Endodermal cell (in vitro differentiated cells): ENCODE measurements at places on chromosomes 1 and 21.
A peak's percentile ranks its signal among the peaks of the same experiment; 100 is the strongest.

DNA sequence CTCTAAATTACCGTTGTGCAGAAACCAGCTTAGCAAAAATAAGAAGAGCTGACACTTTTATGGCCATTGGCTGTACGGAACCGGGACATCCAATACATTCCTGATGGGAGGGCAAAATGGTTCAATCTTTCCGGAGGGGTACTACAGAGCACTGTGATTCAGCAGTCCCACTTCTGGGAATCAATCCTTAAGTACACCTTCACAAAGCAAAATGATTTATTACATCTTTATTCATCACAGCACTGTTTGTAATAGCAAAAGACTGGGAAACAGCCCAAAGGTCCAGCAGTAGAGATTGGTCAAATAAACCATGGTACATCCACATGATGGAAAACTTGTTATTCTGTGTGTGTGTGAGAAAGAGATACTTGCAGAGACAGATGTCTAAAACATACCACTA lies 9.7 kb downstream of the GNG12 start:
- no peaks in the 10 kb centered on the region for H3K4me1 ChIP-seq
- no peak overlapping the region for H3K27ac ChIP-seq
- H3K4me3 ChIP-seq = no peak overlapping the region
- no peak for DNase-seq

GRCh38 chr1:39575191-39576015 lies 1.2 kb downstream of the PABPC4 start:
- peak overlapping the region; percentile 46 for H3K27ac ChIP-seq
- H3K36me3 ChIP-seq = peaks cover 48% of the 10 kb centered on the region
- H3K4me3 ChIP-seq = peak overlapping the region; percentile 85
- DNase-seq = peak; percentile 63

- no peaks in the 10 kb centered on the region for H3K27me3 ChIP-seq
- peaks cover 5% of the 10 kb centered on the region for H3K4me1 ChIP-seq
- no peak overlapping the region for H3K27ac ChIP-seq
- H3K4me3 ChIP-seq = peak overlapping the region; percentile 14
Measured at GRCh38 chr1:43402089-43402865, 12.6 kb downstream of the SZT2 start.

- H3K36me3 ChIP-seq = peaks cover 90% of the 10 kb centered on the region
- no peak overlapping the region for H3K4me3 ChIP-seq
- H3K27me3 ChIP-seq = no peaks in the 10 kb centered on the region
Measured at GRCh38 chr1:22111620-22112019, 31.3 kb downstream of the WNT4 start.

- H3K4me1 ChIP-seq = no peaks in the 10 kb centered on the region
- H3K27ac ChIP-seq = no peak overlapping the region
- no peak overlapping the region for H3K4me3 ChIP-seq
- no peak for DNase-seq
- H3K27me3 ChIP-seq = no peaks in the 10 kb centered on the region
Measured at GRCh38 chr1:197825541-197825940, 50.3 kb upstream of the DENND1B start.

GRCh38 chr1:92079441-92079840 lies 704 bp upstream of the BTBD8 start:
- no peaks in the 10 kb centered on the region for H3K27me3 ChIP-seq
- no peaks in the 10 kb centered on the region for H3K4me1 ChIP-seq
- H3K27ac ChIP-seq = no peak overlapping the region
- no peak for DNase-seq
- no peaks in the 10 kb centered on the region for H3K36me3 ChIP-seq

- H3K27ac ChIP-seq = no peak overlapping the region
- no peaks in the 10 kb centered on the region for H3K4me1 ChIP-seq
- H3K27me3 ChIP-seq = peaks cover 31% of the 10 kb centered on the region
- H3K4me3 ChIP-seq = no peak overlapping the region
- no peak for DNase-seq
Measured at GRCh38 chr1:209710093-209710492, 5.4 kb downstream of the HSD11B1 start.

DNA sequence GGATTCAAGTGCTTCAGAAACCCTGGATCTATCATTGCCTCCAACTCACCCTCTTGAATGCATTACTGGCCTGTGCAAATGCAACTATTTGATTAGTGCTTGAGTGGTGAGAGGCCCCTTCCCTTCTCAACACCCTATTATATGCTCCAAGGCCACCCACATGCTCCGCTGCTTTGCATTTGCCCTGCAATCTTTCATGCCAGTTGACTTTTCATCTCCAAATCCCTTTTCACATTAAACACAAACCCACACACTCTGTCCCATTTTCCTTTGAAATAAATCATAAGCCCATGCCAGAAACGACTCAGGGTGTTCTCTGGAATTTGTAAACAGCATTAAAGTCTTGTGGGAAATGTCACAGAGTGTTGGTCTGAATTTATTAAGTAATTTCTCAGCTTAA lies 78.9 kb upstream of the CTTNBP2NL start:
- no peak for DNase-seq
- no peaks in the 10 kb centered on the region for H3K36me3 ChIP-seq
- H3K4me1 ChIP-seq = no peaks in the 10 kb centered on the region
- H3K27ac ChIP-seq = no peak overlapping the region
- peaks cover 4% of the 10 kb centered on the region for H3K27me3 ChIP-seq

DNA sequence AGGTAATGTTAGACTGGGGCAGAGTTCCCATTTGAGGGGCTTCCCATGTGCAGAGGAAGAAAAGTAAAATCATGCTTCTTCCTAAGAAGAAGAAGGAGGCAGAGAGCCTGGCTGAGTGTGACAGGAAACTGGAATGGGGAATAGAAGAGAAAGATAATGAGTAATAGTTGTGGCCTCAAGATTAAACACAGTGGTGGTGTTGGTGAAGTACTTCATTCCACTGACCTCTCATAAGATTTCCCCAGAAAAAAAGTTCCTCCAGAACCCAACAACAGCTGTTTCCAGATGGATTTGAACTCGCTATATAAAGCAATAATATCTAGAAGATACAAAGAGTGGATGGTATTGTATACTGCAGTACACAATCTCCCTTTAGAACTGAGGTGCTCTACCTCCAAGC lies 13.0 kb downstream of the RGS1 start:
- H3K27ac ChIP-seq = no peak overlapping the region
- no peaks in the 10 kb centered on the region for H3K27me3 ChIP-seq
- no peaks in the 10 kb centered on the region for H3K4me1 ChIP-seq
- H3K4me3 ChIP-seq = no peak overlapping the region

DNA sequence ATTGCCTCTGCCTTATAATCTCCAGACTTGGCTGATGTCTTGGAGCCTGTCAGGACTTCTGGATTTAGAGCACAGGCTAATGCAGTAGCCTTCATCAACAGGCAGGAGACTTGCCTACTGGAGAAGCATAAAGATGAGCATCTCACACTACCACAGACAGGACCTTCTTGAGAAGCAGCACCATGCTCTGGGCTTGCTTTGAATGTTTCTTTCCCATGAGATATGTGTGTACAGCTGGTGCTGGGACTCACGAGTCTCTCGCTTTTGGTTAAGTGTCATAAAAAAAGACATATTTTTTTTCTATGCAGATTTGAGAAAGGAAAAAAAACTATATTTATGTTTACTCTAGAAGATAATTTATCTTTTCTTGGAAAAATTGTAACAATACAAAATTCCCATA lies 671.3 kb downstream of the MRPL39 start:
- no peaks in the 10 kb centered on the region for H3K27me3 ChIP-seq
- DNase-seq = no peak
- no peak overlapping the region for H3K27ac ChIP-seq

- DNase-seq = peak; percentile 25
- H3K36me3 ChIP-seq = no peaks in the 10 kb centered on the region
- no peak overlapping the region for H3K27ac ChIP-seq
- peaks cover 13% of the 10 kb centered on the region for H3K4me1 ChIP-seq
- no peak overlapping the region for H3K4me3 ChIP-seq
Measured at GRCh38 chr1:116907351-116907750, 2.4 kb upstream of the PTGFRN start.

- H3K36me3 ChIP-seq = no peaks in the 10 kb centered on the region
- H3K27me3 ChIP-seq = no peaks in the 10 kb centered on the region
- DNase-seq = no peak
- H3K4me1 ChIP-seq = no peaks in the 10 kb centered on the region
- no peak overlapping the region for H3K4me3 ChIP-seq
- no peak overlapping the region for H3K27ac ChIP-seq
Measured at GRCh38 chr1:214856843-214857242, 225.7 kb upstream of the KCNK2 start.

DNA sequence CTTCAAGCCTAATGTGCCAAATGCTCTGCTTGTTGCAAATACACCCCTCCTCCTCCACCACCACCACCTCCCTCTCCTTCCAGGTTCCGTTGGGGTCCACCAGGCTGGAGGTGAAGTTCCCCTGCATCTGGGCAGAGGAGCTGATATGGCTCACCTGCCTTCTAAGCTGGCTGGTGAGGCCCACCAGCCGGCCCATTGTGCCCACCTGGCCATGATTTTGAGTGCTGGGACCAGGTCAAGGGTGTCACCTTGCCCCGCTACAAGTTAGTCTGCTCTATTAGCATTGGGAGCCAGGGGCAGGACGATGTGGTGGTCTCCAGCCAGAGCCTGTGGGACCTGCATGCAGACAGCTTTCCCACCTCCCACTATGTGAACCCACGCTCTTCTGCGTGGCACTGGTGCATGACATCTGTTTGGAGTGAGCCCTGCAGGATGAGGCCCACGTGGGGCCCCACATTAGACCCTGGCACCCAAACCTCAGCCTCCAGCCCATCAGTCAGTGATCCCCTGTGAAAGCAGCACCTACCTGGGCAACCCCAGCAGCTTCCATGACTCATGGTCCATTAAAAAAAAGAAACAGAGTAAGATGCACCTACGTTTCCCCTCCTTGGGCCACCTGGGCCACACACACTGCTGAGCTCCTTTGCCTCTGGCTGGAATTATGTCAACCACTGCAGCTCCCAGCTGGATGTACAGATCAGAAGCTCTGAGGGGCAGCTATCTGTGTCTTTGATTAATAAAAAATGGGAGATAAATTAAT lies 15.6 kb upstream of the CDCP2 start:
- no peak overlapping the region for H3K27ac ChIP-seq
- no peaks in the 10 kb centered on the region for H3K27me3 ChIP-seq
- H3K4me3 ChIP-seq = no peak overlapping the region
- DNase-seq = no peak
- no peaks in the 10 kb centered on the region for H3K4me1 ChIP-seq

DNA sequence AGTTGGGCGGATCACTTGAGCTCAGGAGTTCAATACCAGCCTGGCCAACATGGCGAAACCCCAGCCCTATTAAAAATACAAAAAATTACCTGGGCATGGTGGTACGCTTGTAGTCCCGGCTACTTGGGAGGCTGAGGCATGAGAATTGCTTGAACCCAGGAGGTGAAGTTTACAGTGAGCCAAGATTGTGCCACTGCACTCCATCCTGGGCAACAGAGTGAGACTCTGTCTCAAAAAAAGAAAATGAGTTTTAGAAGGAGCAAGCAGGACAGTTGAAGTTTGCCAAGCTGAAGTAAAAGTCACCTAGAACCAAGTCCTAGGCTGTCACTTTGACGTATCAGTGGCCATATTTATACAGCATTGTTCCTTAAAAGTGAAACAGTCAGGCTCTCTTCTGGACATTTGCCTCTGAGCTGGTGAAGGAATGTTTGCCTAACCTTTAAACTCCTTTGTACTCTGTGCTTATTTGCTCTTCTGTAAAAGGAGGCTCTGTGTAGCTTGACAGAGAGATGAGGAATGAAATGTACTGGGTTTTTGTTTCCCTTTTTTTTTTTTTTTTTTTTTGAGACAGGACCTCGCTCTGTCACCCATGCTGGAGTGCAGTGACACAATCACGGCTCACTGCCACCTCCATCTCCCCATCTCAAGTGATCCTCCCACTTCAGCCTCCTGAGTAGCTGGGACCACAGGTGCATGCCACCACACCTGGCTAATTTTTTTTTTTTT lies 2.8 kb downstream of the RAB4A start:
- no peaks in the 10 kb centered on the region for H3K27me3 ChIP-seq
- H3K4me1 ChIP-seq = no peaks in the 10 kb centered on the region
- no peak for DNase-seq
- H3K4me3 ChIP-seq = no peak overlapping the region
- H3K27ac ChIP-seq = no peak overlapping the region
- H3K36me3 ChIP-seq = no peaks in the 10 kb centered on the region

DNA sequence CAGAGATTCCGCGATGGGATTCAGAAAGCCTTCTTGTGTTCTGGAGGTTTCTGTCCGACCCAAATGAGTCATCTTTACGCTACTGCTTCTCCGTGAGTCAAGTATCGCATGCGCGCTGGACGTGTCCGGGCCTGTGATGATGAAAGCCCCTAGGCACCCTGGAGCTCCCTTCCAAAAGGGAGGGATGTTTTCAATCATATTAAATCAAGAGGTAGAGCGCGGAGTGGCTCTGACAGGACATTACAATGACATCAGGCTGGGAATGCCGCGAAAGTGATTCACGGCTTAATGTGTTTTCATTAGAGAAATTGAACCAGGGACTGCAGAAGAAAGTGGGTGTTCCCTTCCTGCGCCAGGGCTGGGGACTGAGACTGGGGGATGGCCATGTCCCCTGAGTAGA lies 48.5 kb downstream of the AJAP1 start:
- peaks cover 20% of the 10 kb centered on the region for H3K36me3 ChIP-seq
- H3K27me3 ChIP-seq = no peaks in the 10 kb centered on the region
- H3K4me3 ChIP-seq = no peak overlapping the region
- H3K27ac ChIP-seq = no peak overlapping the region

DNA sequence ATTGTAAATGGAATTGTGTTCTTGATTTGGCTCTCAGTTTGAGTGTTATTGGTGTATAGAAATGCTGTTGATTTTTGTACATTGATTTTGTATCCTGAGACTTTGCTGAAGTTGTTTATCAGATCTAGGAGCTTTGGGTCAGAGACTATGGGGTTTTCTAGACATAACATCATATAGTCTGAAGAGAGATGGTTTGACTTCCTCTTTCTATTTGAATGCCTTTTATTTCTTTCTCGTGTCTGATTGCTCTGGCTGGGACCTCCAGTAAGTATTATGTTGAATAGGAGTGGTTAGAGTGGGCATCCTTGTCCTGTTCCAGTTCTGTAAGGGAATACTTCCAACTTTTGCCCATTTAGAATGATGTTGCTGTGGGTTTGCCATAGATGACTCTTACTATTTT lies 39.1 kb upstream of the ANGPTL1 start:
- H3K4me3 ChIP-seq = no peak overlapping the region
- H3K27me3 ChIP-seq = no peaks in the 10 kb centered on the region
- no peaks in the 10 kb centered on the region for H3K4me1 ChIP-seq
- H3K27ac ChIP-seq = no peak overlapping the region
- no peak for DNase-seq
- H3K36me3 ChIP-seq = peaks cover 50% of the 10 kb centered on the region

- no peak for DNase-seq
- H3K27ac ChIP-seq = no peak overlapping the region
- H3K27me3 ChIP-seq = no peaks in the 10 kb centered on the region
- no peaks in the 10 kb centered on the region for H3K36me3 ChIP-seq
- H3K4me3 ChIP-seq = no peak overlapping the region
Measured at GRCh38 chr1:236800623-236801022, 5.5 kb downstream of the MTR start.

GRCh38 chr1:63617450-63617849 lies 24.2 kb downstream of the PGM1 start:
- peaks cover 14% of the 10 kb centered on the region for H3K4me1 ChIP-seq
- no peak for DNase-seq
- no peaks in the 10 kb centered on the region for H3K27me3 ChIP-seq
- H3K36me3 ChIP-seq = peaks cover 3% of the 10 kb centered on the region
- H3K27ac ChIP-seq = no peak overlapping the region
